ENCODE measurements at places on chromosomes 3 and 15.

GRCh38 chr3:166527325-166527724, 690.1 kb upstream of the BCHE start:
- DNase-seq, result no peak

GRCh38 chr3:100256731-100257151, 4.1 kb upstream of the TBC1D23 start:
- no peak for DNase-seq

GRCh38 chr3:23913873-23914743, 2.7 kb downstream of the NKIRAS1 start:
- no peak for DNase-seq

- DNase-seq, result no peak
Observed at GRCh38 chr3:79886204-79886603, 118.4 kb upstream of the ROBO1 start.

- no peak for DNase-seq
Observed at GRCh38 chr15:60510006-60510405, 31.1 kb upstream of the ICE2 start.

GRCh38 chr3:181326637-181327223, 337.2 kb upstream of the DNAJC19 start:
- peak; percentile 45 for DNase-seq

DNA sequence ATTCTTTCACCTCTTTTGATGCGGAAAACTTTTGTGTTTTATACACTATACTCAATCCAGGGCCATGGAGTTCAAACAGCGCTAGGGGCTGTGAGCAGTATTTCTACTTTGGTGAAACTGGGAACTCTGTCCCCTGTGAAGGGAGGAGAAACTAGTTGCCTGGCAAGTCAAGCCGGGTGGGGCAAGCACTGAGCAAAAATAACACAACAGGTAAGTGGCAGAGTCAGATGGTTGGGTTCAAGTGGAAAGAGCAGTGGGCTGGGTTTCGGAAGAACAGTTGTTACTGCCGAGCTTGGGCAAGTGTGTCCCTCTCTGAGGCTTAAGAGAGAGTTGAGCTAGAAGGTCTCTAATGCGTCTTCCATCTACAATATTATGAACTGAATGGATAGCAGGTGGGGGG, 59.7 kb upstream of the ROPN1 start:
- DNase-seq, result no peak

- DNase-seq, result no peak
Observed at GRCh38 chr3:15768421-15769255, 29.1 kb downstream of the ANKRD28 start.

GRCh38 chr15:91135201-91136130, 35.4 kb downstream of the SV2B start:
- no peak for DNase-seq

- peak; percentile 34 for DNase-seq
Observed at GRCh38 chr3:56157693-56158362, 310.4 kb downstream of the ERC2 start.

DNA sequence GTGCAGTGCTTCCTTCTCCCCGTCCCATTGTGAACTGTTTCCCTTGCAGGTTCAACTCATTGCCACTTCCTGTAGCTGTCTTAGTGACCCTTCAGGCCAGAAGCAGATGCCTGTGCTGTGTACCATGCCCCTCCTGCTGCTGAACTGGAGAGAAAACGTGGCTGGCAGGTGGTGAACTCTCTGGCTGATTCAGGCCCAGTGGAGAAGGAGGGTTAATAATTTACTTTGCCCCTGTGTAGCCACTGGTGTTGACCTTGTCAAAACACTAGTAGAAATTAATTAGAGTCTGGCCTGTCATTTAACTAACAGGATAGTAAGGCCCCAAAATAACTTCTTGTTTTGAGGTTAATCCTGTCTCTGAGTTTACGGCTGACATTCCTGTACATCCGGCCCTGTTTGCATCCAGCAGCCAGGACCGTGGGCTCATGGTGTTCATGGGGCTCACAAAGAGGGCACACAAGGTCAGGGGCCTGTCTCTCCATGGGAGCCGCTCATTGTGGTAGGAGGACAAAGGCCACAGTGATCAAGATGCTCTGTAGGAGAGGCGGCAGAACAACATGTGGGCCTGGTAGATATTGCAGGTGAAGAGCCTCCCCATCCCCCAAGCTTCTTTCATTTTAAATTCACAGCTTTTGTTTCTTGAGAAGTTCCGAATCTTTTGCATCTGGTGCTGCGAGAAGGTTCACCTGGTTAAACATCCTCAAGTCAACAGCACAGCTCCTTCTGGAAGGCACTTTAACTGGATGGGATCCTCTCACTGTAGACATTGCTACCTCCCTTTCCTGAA, 101.6 kb downstream of the CGNL1 start:
- DNase-seq, result no peak

- no peak for DNase-seq
Observed at GRCh38 chr15:74451861-74452835, 8.8 kb downstream of the UBL7 start.

DNA sequence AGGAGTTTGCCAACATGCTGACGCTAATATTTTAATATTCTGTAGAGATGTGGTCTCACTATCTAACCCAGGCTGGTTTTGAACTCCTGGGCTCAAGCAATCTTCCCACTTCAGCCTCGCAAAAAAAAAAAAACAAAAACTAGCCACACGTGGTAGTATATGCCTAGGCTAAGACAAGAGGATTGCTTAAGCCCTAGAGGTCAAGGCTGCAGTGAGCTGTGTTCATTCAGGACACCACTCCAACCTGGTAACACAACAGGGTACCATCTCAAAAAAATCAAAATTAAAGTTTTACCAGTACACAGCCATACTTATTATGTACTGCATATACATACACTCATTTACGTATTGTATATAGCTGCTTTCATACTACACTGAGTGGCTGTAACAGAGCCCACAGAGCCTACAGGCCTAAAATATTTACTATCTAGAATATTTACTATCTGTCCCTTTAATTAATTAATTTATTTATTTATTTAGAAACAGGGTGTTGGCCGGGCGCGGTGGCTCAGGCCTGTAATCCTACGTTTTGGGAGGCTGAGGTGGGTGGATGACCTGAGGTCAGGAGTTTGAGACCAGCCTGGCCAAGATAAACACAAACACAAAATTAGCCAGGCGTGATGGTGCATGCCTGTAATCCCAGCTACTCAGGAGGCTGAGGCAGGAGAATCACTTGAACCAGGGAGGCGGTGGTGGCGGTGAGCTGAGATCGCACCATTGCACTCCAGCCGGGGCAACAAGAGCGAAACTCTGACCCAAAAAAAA, 23.2 kb downstream of the SMARCC1 start:
- no peak for DNase-seq

DNA sequence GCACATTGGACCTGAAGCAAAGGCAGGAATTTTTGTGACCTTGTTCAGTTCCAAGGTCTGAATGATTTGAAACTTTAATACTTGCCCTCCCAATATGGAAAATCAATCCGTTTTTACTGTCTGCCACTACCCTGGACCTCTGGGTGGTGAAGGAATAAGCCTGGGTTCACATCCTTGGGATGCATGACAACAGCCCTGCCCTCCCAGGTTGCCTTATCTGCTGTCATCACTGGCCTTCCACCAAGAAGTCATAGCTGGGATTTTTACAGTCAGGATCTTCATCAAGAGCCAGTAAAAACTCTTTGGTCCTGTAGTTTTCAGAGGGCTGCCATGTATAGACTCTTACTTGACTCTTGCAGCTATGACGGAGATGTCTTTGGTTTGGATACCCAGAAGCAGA, 128.6 kb downstream of the MYLK start:
- no peak for DNase-seq

DNA sequence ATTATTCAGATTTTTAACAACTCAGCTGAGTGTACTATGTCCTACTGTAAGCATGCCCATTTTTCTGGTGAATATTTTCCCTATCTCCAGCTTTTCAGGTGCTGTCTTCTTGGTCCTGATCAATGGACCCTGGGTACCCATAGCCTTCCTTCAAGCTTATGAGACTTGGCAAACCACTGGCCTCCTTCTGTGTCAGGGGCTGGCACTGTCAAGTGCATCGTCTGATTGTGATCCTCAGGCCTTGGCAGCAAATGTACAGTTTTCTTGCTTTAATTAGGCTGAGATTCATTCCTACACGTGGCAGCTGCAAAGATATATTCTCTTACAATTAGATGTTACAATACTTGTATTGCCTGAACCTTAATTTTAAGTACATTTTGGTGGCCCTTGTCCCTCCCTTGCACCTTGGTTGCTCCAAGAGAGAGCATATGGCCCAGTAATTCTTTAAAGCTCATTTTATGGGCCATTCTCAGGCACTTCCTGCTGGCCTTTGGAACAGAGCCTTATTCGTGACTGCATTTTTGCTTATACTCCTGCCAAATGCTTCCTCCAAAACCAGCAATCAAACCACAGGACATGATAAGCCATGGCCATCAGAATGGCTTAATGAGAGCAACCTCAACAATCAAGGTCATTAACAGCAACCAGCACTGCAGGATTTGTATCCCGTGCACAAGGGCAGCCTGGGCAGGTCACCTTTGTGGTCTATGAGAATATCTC, 179.9 kb downstream of the CNTN6 start:
- no peak for DNase-seq

DNA sequence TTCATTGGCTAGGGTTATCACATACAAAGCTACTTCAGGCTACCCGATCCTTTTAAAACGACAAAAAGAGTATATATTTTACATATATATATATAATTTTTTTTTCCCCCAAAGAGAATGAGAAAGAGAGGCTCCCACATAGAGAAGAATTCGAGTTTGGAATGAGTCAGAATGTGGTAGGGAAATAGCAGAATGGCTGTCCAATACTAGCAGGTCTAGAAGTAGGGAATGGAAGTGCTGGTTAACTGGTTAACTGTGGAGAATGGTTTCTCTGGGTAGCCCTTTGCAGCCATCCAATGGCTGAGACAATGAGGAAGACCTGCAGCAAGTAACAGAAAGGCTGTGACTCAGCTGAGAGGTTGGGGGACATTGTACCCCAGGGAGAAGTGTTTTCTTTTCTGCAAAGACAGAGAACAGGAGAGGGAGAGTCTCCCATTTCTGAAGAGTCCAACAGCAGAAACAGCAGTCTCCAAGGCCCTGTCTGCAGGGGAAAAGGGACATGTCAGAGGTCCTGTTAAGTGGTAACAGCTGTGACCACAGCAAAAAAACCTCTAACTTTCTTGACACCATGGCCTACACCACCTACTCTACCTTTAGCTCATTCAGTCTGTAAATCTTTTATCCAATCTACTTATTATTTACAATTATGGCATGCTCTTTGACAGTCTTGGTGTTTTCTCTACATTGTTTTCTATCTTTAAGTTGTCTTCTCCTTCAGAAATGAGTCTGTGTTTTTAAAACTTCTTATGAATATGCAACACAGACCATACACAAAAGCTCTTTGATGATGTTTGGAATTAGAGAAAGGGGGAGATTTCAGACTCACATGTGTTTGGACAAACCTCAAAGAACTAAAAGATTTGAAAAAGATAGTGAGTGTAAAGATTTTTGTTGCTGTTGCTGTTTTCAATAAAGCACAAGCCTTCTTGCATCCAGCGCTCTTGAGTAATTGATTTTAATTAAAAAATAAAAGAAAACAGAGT, 116.1 kb upstream of the SLC7A14 start:
- no peak for DNase-seq

- DNase-seq, result no peak
Observed at GRCh38 chr3:131107637-131108433, 81.2 kb downstream of the NEK11 start.

DNA sequence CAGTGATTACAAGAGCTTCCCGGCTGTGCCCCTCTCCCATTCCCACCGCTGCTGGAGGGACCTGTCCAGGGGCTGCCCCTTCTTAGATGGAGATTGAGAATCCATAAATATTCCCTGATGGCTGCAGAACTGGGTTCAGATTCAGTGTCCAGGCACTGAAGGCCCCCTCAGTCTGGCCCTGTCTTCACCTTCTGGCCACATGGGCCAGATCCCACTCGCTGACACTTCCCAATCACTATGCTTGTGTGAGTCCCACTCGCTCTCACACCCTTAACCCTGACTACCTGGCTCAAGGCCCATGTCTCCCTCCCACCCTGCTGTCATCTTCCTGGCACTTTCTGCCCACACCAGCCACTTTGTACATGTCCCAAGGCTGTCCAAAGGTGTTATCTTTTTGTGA, 15.5 kb upstream of the MRPS22 start:
- DNase-seq, result no peak

- peak; percentile 32 for DNase-seq
Observed at GRCh38 chr3:2921903-2922302, 188.3 kb downstream of the IL5RA start.

DNA sequence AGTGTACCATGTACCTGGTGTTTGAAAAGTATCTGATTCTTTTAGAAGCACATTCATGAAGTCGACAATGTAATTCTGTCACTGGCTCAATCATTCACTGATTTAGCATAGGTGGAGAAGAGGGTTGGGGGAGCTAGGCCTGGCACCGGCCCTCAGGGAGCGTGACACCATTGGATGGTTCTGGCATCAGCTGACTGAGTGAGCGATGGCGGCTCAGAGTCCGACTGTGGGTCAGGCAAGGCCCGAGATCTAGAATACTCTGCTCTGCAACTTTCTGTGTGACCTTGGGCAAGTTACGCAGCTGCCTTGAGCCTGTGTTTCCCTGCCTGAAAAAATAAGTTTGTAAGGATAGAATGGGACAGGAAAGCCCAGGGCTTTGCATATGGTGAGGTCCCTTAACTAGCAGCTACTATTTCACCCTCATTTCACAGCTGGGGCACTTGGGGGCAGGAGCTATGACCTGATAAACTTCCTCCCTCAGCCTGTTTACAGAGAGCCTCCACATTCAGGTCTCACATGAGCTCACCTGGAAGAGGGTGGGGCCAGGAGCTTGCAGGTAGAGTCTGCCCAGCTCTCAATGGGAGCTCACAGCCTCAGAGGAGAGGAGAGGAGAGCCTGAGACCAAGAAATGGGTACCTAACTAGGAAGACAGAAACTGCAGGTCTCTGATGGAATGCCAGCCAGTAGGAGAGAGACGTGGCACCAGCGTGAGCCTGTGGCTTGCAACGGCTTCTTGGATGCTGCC, 153.7 kb upstream of the TLE3 start:
- DNase-seq, result no peak

DNA sequence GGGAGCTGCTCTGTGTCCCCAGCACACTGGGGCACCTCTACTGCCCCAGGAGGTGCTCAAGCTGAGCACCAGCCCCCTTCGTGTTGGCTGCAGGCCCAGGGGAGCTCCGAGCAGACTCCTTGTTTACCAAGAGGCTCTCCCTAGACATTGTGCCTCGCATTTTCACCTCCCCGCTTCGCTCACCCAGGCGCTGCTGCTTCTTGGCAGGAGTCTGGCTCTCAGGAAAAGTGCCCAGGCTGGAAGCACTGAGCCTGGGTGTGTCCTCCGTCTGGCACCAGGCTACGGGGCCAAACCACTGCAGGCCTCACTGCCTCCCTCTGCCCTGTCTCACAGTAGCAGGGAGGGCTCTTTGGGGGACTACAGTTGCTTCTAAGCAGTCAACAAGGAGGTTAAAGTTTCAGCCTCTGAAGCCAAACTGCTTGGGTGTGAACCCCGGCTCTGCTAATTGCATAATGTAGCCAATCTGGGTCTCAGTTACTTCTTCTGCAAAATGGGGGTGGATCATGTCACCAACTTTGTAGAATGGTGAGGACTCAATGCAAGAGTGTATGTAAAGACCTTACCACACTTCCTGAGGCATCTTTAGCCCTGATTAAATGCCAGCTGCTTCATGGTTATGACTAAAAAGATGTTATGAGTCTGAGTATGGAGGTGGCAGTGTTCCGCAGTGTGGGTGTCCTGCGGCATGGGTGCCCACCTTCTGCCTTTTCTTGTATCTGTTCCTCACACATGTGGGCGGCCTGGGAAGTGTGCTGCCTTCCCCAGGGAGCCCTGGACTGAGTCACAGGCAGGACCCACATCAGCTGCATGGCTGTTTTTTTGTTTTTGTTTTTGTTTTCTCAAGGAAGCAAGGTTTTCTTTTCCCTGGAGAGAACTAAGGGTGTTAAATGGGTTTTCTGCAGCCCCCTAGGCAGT, 88.9 kb downstream of the CLSTN2 start:
- DNase-seq, result no peak
